ENCODE measurements at places on chromosomes 7 and 10. TPM values are rescaled to one million over a fixed set of nuclear protein-coding genes. Genes with fewer than 3 reads are reported as not detected.

GRCh38 chr10:52383088-52383487 lies 69.0 kb downstream of the DKK1 start:
- DNase-seq: no peak

Gene TMEM26
- polyA plus RNA-seq: 6.4 TPM

GRCh38 chr7:150405584-150406311 lies 26.6 kb downstream of the ZNF775 start:
- DNase-seq: peak; percentile 12

Gene SPDYE8
- polyA plus RNA-seq: 0.37 TPM

Gene COBL
- polyA plus RNA-seq: 5.8 TPM

Gene ENTPD1
- polyA plus RNA-seq: 27.5 TPM

- no peak for DNase-seq
Measured at GRCh38 chr7:3274131-3274530, 26.9 kb upstream of the SDK1 start.

- no peak for DNase-seq
Measured at GRCh38 chr10:31724296-31724695, 204.3 kb downstream of the ARHGAP12 start.

GRCh38 chr10:43969506-43969905 lies 320.8 kb upstream of the ZNF32 start:
- no peak for DNase-seq

DNA sequence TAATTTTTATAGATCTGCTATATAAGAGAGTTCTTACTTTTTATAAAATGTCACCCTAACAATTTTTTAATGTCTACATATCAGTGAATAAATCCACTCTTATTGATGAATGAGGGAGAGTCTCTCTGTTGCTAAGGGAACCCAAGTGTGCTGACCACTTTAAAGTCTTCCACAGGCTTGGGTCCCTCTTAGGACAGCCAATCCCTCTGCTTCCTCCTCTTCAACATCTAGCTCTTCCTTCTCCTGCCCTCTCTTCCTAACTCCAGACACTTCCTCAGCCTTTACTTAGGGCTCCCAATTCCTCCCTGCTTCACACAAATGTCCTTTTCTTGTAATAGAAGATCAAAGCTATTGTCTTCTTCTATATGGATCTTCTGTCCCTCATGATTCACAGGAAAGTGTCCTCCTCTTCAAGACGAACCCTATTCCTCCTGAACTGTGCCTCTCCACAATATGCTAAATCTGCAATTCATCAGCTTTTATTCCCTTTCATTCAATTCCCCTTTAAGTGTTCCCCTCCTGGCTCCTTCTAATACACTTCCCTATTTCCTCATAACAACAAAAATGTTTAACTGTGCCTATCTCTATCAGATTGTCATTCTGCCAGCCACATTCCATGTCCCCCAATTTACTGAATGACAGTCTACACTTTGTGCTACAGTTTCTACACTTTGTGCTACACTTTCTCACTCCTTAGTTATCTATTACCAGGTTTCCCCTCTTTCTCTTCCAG lies 37.7 kb downstream of the CDK6 start:
- DNase-seq: no peak

DNA sequence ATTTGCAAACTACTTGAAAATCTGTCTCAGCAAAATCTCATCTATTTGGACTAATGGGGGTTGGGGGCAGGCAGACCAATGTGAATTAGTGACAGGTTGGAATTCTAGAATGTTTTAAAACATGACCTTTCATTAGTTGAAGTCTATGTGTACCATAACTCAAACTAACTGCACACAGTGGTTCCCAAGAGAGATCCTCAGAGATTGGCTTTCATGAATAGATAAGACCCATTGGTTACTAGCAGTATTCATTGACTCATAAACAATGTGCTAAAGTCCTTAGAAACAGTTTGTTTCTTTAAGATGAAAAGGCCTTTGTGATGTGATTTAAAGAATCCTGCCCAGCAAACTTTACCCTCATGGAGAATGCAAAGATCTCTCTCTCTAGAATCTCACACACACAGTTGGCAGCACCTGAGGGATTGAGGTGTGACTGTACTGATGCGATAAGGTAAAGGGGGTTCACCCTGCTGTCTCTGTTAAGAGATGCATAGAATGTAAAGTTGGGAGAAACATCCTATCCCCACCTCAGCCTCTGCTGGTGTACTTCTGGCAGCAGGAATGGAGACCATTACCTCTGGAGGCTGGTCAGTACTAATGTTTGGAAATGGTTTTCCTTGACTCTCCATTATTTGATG lies 70.7 kb downstream of the ZNF92 start:
- DNase-seq: no peak

Gene GLRX3
- polyA plus RNA-seq: 77.5 TPM

DNA sequence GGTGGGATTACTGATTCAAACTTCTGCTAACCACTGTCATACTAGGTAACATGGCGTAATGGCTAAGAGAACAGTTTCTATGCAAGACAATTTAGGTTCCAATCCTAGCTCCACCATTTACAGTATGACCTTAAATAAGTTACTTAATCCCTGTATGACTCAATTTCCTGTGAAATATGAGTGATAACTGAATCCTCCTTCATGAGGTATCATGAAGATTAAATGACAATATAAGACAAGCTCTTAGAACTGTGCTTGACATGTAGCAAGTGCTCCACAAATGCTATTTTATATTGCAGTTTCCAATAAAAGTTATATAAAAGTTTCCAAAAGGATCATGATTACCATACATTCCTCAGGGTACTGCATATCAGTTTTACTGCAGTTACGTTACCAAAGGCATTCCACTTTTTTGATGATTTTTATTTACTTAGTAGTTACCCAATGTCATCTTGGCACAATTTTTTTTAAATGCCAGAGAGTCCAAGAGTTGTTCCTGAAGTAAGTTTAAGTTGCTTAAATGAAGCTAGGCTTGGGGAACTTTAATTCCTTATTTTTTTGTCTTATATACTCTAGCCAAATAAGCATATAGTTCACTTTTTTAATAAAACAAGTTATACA lies 7.1 kb downstream of the DOCK4 start:
- DNase-seq: no peak

GRCh38 chr7:27605283-27605682 lies 57.4 kb downstream of the HIBADH start:
- no peak for DNase-seq

- DNase-seq: no peak
Measured at GRCh38 chr7:130063036-130063435, 7.3 kb upstream of the KLHDC10 start.

- DNase-seq: no peak
Measured at GRCh38 chr10:58586282-58587245, 73.9 kb downstream of the BICC1 start.

DNA sequence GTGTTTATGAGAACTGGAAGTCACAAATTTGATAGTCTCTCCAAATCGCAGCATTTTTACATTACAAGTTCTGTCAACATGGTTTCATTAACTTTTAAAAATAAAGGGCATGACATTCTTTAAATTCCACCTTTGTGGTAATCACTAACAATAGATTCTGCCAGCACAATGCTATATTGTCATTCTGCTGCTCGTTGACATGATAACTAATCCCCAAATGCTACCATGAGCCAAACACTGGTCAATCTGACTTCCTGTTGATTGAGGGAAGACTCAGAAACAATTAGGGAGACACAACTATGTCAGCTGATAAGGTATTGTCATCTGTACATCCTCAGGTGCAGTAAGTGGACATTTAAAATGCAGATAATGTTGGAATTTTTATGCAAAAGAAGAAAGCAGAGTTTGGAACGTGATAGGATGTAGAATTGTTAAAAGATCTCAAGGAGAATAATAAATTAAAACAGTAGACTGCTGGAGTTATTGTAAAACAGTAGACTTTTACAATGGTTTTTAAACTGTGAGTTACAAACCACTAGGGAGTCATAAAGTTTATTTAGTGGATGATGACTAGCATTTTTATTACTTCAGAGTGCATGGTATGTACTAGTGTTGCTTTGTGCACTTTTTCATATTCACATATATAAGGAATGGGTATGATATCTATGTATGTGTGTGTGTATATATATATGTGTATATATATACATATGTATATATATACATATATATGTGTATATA lies 126.4 kb upstream of the DKK1 start:
- DNase-seq: no peak

GRCh38 chr10:3780021-3780770 lies 4.8 kb downstream of the KLF6 start:
- DNase-seq: no peak

DNA sequence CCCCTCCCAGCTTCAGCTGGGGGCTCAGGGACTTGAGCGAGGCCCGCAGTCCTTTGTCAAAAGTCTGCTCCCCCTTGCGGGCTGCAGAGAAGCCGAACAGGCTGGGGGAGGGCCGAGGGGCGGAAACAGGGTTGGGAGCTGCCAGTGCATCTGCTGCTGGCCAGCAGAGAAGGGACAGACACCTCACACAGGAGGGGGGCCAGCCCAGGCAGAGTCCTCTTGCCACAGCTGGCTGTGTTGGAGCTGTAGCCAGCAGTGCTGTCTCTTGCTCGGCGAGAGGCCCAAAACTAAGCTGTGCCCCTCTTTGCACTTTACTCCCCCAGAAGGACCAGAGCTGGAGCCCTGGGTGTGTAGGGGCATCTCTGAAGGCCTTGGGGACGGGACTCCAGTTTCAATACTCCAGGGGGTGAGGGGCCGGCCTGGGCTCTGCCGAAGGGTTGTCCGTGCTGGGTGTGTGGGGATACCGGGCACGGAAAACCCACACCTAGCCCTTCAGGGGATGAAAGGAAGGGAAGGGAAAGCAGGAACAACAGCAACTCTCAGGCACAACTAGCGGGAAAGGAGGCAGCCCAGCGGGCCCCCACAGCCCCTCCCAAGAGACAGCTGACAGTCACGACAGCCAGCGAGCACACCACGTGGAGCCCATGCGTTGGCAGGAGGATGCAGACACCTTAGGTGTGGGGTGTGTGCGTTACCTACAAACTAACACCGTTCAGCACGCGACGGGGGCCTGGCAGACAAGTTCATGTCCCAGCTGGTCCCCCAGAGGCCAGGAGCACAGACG lies 17.8 kb downstream of the YKT6 start:
- no peak for DNase-seq

DNA sequence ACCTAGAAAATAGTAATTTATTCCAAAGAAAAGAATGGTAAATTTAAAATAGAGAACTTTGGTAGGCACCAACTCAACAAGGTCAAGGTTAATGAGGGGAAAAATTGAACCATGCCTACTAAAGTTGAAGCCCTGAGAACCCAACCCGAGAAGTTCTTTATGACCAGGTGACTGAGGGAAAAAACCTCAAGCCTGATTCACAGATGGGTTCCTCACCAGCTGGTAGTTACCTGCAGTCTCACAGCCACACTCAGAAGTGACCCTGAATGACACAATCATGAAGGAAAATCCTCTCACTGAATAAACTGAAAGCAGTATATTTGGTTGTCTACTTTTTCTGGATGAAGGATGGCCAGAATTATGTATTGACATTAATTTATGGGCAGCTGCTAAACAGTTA lies 7.0 kb downstream of the C10orf67 start:
- no peak for DNase-seq

- DNase-seq: no peak
Measured at GRCh38 chr10:5545426-5545777, 20.6 kb downstream of the CALML3 start.

Gene SFXN2
- 16.8 TPM for polyA plus RNA-seq

- no peak for DNase-seq
Measured at GRCh38 chr10:62851442-62851841, 35.3 kb upstream of the EGR2 start.

GRCh38 chr7:55212176-55212575 lies 153.0 kb upstream of the LANCL2 start:
- no peak for DNase-seq

DNA sequence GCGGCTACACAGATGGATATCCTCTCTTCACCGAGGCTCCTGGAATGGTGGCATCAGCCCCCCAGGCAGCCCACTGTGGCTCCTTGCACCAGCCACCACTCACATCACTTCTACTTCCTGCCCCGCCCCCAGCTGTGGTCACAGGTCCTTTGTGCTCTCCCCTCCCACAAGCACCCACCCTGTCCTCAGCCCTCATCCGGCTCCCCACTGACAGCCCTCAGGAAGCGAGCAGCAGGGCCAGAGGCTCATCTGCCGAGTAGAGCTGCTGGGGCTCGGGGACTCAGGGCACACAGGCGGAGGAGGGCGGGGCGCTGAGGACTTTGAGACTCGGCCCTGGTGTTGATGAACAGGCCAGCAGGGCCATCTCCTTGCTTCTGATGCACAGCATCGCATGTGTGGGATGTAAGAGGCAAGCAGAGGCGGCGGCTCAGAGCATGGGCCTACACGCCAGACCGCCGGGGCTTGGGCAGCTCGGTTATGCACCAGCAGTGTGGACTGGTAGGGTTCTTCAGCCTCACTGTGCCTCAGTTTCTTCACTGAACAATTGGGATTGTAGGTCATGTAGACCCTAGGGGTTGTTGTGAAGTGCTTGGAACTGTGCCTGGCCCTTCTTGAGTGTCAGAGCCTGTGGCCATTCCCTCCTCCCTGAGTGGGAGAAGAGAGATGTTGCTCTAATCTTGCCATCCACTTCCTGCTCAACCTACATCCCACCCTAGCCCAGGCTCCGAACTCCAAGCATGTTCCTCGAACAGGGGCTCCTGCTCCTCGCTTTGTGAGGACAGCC lies at the start of gene PRF1:
PRF1 (minus strand) TSS at position 77 of the 784 bp plus-strand sequence. CDS start 1,839 bp downstream, outside the sequence.
- no peak for DNase-seq

Gene CNNM1
- polyA plus RNA-seq: 0.33 TPM

DNA sequence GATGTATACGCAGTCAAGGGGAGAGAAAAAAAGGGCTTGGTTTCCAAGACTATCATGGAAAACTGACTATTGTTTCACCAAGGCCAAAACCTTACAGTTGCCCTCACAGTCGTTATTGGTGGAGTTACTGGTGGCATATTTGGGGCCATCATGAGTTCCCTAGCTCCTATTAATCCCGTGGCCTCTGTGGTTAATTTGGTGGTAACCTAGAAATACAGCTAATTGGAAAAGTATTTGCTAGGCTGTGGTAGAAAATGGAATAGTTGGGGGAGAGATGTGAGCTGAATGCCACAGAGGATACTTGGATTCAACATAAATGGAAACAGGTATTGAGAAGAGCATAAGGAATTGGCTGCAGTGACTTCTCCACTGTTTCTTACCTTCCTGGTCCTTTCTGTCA lies 450.7 kb downstream of the KCNMA1 start:
- no peak for DNase-seq

DNA sequence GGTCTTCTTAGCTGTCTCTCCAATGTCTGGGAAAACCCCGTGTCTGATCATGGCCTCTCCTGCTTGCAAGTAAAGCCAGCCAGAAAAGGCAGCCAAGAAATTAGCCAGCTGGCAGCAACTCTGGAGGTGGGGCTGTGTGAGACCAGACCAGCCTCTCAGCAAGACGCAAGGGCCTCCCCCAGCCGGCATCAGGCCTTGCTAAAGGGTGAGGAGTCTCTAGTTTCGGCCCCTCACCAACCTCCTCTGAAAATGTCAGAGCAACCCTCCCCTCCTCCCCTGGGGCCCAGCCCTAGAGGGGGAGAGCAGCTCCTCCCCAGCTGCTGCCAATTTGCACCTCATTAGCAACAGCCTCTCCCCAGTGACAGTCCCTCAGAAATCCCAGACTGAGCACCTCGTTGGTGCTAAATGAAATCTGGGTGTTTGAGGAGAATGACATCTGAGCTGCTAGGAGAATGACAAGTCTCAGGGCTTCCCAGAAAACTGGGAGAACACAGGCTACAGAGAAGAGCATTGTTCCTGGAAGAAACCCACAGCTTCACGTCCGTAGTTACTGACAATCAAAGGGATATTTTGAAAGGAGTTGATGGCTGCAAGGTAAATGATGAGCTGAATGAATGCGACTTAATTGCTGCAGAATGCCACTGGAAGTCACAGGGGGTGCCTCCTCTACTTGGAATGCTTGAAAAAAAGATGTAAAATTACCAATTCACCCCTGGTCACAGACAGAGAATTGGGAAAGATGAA lies 25.9 kb downstream of the DGKI start:
- peak; percentile 60 for DNase-seq

Gene CHN2
- 3.3 TPM for polyA plus RNA-seq

GRCh38 chr7:134891696-134892678 lies 94.3 kb upstream of the AGBL3 start:
- peak; percentile 75 for DNase-seq
